HS-27A (cell line): ENCODE measurements at places on chromosomes 11 and 22.

- DNase-seq: no peak
Measured at GRCh38 chr22:47850644-47851151, 1088.2 kb downstream of the TBC1D22A start.

DNA sequence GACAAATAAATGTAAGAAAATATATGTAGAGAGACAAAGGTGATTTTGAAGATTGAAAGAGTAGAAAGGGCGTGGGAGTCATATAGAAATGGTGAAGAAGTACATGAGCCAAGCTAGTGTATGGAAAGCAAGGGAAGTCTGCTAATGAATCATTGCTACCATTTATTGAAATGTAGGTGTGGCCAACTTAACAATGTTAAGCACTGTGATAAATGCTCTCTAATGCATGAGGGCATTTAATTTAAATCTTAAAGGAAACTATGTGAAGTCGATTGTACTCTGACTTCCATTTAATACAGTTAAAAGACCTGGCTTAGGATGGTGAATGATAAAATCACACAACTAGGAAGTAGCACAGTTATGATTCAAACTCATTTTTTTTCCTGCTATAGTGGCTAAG, 219.9 kb downstream of the CASP12 start:
- no peak for DNase-seq

DNA sequence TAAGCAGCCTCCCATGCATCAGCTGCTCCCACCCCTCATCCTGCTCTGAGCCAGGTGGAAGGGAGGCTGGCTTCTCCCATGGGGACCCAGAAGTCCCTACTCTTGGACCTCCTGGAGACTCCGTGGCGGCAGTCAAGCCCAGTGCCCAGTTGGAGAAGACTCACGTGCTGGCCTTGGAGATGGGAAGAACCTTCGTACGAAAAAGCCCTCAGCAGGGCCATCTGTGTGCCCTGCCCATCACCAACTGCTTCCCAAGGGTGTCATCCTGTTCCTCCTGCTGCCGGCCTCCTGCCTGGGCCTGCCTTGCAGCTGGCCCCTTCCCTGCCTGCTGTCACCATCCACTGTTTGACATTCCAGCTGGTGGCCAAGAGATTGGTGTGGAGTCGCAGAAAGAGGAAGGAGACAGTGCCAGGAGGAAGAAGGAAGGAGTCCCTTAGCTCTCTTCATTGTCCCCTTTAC, 28.0 kb downstream of the ARHGAP1 start:
- no peak for DNase-seq

DNA sequence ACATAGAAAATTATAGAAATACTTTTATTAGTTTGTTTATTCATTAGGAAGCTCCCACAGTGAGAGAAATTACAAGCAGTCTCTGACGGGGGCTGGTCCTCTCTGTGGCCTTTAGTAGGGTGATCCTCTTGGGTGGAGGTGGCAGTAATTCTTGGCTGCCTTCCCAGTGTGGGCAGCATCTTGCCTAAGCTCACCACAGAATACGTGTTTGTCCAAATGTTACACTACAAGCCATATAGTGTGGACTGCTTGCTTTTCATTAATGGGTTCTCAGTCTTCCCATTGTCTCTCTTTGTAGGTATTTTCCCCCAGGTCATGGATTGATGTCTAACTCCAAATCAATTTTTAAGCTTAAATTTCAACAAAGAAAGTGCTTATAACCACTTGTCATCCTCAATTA, 43.3 kb downstream of the ENDOD1 start:
- DNase-seq: no peak

- DNase-seq: peak; percentile 82
Measured at GRCh38 chr22:37345863-37346504, 63.7 kb downstream of the CYTH4 start.

GRCh38 chr22:43077121-43077877, 11.9 kb downstream of the TTLL1 start:
- DNase-seq: no peak

DNA sequence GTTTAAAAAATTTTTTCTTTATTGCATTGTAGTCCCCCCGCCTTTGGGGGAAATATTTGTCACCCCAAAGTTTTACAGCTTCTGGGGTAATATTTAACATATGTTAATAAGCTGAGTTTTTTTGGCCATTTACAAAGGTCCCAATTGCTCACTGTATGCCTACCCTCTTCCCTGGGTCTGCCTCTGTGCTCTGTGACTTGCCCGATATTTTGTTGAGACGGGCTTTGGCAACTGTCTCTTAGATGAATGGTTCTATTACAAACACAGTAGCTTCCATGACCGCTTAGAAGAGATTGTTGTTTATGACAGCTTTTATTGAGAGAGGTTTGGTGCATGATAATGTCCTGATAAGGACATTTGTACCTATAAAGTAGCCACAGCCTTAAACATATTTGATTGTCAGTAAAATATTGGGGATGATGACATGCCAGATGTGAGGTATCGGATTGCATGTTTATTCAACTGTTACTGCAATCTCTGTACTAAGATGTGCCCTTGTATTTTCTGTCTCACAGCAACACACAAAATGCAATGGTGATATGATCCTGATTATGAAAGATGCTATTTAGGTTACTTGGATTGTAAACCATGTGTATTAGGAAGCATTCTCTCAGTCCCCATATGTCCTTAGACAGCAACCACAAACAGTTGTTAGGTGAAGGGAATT, 103.1 kb downstream of the TEAD1 start:
- DNase-seq: no peak

DNA sequence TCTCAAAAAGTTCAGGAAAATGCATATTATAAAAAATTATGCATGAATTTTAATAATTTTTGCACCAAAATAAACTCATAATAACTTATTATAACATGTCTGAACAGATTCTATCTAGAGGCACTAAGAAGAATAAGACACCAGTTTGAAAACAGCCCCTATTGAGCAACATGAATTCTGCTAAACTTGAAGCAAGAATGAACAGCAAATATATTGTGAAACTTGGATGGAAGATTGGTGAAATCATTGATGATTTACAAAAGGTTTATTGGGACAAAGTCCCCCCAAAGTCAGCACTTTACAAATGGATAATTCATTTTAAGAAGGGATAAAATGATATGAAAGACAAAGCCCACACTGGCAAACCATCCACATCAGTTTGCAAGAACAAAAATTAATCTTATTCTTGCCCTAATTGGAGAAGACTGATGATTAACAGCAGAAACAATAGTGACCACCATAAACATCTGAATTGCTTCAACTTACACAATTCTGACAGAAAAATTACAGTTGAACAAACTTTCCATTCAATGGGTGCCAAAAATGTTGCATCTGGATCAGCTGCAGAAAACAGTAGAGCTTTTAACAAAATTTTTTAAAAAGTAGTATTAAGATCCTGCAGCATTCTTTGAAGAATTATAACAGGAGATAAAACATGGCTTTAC, 257.5 kb upstream of the FAT3 start:
- DNase-seq: no peak

- DNase-seq: no peak
Measured at GRCh38 chr11:121592708-121593107, 139.9 kb upstream of the SORL1-AS1 start.

DNA sequence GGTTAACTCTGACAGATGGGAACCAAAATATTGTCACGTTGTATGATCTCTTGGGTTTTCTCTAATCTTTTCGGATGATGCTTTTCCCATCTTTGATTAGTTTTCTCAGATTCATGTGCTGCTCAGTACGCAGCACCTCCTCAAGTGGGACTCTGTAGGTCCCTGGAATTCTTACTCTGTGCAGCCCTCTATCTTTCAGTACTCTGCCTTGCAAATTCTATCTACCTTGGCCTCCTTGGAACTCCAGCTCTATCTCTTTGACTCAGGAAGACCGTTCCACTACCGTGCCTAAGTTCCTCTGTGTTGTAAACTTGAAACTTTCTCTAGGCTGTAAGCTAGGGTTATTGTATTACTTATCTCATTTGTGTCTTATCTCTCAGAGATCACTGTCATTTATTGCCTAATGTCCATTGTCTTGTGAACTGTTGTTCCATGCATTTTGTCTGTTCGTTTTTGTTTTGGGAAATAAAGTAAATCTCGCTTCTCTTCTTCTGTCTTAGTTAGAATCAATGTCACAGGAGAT, 20.1 kb upstream of the CHORDC1 start:
- DNase-seq: no peak

GRCh38 chr11:43930868-43931716, 11.3 kb upstream of the C11orf96 start:
- DNase-seq: no peak

- no peak for DNase-seq
Measured at GRCh38 chr22:45014654-45015053, 4.8 kb upstream of the PHF21B start.

- DNase-seq: no peak
Measured at GRCh38 chr11:7530013-7530640, 16.3 kb downstream of the PPFIBP2 start.

- DNase-seq: no peak
Measured at GRCh38 chr11:75945947-75946346, 130.9 kb downstream of the UVRAG start.

GRCh38 chr11:108933630-108934029, 268.8 kb downstream of the DDX10 start:
- DNase-seq: no peak

DNA sequence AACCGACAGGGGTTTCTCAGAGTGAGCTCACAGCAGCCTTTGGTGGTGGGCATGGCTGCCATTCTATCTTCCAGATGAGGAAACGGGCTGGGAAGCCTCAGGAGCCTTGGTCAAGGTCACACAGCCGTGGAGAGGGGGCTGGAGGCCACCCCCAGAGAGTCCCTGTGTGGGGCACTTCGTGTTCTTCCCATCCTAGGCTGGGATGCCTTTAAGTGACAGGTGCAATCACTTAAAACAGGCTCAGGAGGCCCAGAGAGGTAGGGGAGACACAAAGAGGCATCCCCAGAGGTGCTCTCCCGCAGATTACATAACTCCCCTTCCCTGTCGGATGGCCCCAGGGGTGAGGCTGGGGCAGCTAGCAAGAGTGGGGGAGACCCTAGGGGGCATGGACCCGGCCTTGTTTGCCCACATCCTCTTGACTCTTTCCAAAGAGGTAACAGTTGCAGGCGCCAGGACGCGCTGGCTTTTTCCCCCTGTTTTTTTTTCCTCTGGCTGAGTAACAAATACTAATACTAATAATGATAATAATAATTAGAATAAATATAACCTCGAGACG, 17.5 kb upstream of the SHISAL1 start:
- no peak for DNase-seq

DNA sequence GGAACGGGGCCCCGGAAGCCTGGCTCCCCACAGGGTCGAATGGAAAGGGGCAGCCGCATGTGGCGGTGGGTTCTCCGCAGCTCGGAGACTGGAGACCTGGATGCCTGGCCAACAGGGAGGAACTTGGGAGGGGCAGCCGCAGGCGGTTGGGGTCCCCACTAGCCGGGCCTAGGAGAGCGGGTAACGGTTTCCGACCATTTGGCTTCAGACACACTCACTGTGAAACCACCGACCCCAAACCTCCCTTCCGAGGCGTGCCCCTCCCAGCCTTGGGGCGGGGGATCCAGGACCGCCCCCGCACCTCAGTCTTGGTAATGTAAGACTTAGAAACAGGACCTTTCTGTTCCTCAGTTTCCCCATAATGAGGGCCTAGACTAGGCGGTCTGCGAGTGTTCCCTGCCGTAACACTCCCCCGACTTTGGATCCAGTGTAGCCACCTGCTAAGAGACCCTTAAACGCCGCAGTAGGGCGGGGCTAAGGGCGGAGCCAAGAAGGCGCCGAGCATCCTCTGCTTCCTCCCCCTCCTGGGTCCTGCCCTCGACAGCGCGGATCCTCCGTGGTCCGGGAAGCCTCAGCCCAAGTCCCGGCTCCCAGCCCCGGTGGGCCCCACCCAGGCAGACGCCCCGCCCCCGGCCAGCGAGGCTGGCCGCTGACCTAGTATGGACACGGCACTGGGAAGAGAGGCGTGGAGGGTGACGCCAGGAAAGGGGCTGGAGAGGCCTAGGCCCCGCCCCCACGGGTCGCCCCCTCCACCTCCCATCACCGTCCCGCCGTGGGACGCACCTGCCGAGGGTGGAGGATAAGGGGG, 1.8 kb upstream of the RASGRP2 start:
- no peak for DNase-seq

GRCh38 chr11:1459764-1460395, 26.7 kb downstream of the MOB2 start:
- no peak for DNase-seq

DNA sequence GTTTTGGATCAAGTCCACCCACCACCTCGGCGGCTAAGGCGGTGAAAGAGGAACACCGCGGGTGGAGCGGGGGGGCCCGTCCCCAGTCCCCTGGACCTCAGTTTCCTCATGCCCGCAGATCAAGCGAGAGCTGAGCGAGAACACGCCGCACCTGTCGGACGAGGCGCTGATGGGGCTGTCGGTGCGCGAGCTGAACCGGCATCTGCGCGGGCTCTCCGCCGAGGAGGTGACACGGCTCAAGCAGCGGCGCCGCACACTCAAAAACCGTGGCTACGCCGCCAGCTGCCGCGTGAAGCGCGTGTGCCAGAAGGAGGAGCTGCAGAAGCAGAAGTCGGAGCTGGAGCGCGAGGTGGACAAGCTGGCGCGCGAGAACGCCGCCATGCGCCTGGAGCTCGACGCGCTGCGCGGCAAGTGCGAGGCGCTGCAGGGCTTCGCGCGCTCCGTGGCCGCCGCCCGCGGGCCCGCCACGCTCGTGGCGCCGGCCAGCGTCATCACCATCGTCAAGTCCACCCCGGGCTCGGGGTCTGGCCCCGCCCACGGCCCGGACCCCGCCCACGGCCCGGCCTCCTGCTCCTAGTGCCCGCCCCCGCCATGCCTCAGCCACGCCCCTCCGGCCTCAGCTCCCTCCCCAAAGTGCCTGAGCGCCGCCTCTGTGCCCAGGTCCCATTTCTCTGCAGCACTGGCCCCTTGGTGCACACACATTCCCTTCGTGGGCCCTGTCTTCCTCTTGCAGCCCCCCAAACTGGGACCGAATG, 12.7 kb downstream of the MAFF start:
- no peak for DNase-seq

DNA sequence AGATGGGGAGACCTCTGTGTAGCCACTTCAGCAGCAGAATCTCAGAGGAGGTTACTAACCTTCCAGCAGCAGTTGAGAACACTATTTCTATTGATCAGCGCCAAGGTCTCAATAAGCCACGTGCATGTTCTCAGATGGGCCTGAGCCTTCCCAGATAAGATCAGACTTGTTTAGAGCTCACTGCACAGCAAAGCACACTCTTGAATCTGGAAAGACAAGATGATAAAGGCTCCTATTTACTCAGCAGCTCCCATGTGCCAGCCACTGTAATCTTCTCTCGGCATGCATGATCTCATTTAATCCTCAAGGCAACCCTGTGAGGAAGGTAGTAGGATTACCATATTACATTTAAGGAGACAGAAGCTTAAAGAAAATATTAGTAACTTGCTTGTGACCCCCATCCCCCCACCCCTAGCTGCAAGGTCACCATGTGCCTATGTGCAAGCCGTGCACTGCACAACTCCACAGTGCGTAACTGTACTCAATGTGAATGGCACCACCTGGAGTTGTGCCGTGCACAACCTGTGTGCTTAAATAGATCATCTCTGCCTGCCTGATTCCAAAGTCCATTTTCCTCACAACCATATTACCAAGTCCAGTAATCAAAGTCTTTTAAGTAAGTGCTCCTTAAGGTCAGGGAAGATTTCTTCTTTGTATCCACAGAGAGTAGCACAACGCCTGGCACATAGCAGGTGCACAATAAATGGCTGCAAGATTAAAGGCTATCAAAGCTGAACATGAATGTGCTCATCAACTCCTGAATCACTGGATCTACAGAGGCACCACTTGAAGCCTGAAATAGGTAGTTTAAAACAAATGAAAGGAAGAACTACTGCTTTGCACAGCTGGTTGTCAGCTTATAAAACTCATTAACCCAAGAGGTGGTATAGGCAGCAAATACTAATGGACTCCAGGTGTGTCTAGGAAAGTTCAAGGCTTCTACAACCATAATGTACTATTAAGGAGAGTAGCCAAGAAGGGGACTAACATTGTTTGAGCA, 293.8 kb downstream of the BUD13 start:
- DNase-seq: no peak
